ENCODE measurements at places on chromosomes 4 and X. TPM values are rescaled to one million over a fixed set of nuclear protein-coding genes. Genes with fewer than 3 reads are reported as not detected.

GRCh38 chr4:72344418-72344817, 224.6 kb downstream of the ADAMTS3 start:
- DNase-seq = no peak

- DNase-seq = no peak
Measured at GRCh38 chr4:39947963-39948362, 29.7 kb downstream of the PDS5A start.

- no peak for DNase-seq
Measured at GRCh38 chr4:120053911-120054310, 12.7 kb downstream of the MAD2L1 start.

DNA sequence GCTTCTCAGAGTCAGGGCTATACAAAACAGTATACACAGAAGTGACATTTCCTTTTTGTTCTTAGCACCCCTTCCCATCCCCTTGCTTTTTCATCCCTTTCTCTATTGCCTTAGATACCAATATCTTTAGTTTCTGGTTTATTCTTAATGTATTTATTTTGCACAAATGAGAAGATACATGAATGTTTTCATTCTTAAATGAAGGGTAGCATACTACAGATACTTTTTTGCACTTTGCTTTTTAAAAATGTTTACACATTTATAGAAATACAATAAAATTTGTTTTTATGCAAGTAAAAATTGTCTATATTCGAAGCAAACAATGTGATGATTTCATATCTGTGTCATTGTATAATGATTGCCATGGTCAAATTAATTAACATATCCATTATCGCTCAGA, 33.1 kb downstream of the TSPAN7 start:
- DNase-seq = no peak

DNA sequence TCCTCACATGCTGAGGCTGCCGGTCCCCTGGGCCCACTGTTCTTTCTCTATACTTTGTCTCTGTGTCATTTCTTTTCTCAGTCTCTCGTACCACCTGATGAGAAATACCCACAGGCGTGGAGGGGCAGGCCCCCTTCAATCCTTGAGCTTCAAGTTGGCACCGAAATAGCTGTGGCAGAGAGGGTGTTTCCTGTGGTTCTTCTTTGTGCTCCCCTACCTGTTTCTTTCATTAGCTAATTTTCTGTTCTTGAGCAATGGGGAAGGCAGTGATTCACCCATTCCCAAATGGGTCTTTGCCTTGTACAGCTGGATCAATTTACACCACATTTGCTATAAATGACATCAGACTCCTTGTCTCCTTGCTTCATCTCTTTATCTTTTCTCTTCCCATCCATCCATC, 2.1 kb upstream of the CYSLTR1 start:
- no peak for DNase-seq

DNA sequence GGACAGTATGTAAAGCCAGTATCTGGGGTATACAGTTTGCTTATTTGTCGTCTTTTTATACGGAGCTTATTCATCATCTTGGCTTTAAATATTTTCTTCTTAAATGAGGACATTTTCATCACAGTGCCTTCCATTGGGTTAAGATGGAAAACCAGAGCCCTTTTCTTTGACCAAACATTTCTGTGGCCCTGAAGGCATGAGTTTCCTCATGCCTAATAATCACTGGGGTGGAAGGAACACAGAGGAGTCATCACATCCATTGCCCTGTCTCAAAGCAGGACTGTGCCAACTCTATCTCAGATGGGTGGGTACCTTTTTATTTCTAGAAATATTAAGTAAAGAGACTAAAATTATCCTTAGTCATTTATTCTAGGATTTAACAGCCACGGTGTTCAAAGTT, 40.0 kb downstream of the CHRDL1 start:
- DNase-seq = no peak

DNA sequence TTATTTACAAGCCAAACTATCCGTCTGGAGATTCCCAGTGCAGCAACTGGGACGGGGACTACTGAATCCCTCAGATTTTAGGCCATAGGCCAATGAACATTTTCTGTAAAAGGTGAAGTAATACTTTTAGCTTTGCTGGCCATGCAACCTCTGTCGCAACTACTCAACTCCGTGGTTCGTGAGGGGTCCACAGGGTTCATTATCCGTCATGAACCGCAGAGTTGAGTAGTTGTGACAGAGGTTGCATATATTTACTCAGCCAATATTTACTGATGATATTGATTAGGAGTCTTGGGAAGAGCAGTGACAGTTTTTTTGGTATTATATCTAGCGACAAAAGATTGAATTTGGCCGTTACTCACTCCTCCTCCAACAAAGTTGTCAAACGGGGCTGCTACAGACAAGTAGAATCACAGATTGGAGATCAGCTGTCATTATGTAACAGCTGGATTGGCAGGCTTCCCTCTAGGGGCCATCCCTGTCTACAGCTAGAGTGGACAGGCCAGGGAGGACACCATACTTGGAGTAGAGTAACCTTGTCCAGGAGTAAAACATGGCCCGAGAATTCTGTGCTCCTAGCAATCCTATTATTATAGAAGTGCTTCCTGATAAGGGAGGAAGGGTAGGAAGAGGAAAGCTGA, 37.2 kb upstream of the CD38 start:
- no peak for DNase-seq

- DNase-seq = no peak
Measured at GRCh38 chr4:27009539-27009938, 148.9 kb downstream of the STIM2 start.

- no peak for DNase-seq
Measured at GRCh38 chrX:119885554-119886428, 9.9 kb upstream of the AKAP14 start.

DNA sequence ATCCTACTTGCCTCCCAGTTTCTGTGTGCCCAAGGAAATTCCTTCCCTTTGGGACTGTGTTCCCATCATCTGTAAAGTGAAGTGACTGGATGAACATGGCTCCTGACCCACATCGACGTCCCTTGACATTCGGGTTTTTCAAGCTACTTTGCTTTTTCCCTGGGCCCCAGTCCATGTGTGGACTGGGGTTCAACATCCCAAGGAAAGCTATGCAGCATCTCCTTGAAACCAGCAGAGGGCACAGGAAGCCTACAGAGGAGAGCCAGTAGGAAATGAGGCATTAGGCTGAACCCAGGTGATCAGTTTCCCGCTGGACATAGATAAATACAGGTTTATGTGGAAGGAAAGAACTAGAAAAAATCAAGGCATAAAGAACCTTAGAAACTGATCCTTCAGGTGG, 145.1 kb upstream of the ARHGEF9 start:
- no peak for DNase-seq

GRCh38 chr4:93092765-93093164, 735.8 kb upstream of the ATOH1 start:
- DNase-seq = no peak

DNA sequence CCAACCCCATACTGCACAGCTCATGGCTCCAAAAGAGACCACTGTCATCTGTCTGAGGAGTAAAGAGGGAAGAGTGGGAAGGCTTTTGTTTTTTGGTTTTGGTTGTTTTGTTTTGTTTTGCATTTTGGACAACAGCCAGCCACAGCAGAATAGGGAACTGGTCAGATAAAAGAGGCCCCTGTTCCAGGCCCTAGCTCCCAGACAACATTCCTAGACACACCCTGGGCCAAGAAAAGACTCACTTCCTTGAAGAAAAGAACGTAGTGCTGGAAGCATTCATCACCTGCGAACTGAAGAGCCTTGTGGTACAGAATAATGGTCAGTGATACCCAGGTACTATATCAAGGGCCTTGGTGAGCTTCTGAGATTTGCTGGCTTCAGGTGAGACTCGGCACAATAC, 619.4 kb upstream of the SPANXN1 start:
- DNase-seq = no peak

DNA sequence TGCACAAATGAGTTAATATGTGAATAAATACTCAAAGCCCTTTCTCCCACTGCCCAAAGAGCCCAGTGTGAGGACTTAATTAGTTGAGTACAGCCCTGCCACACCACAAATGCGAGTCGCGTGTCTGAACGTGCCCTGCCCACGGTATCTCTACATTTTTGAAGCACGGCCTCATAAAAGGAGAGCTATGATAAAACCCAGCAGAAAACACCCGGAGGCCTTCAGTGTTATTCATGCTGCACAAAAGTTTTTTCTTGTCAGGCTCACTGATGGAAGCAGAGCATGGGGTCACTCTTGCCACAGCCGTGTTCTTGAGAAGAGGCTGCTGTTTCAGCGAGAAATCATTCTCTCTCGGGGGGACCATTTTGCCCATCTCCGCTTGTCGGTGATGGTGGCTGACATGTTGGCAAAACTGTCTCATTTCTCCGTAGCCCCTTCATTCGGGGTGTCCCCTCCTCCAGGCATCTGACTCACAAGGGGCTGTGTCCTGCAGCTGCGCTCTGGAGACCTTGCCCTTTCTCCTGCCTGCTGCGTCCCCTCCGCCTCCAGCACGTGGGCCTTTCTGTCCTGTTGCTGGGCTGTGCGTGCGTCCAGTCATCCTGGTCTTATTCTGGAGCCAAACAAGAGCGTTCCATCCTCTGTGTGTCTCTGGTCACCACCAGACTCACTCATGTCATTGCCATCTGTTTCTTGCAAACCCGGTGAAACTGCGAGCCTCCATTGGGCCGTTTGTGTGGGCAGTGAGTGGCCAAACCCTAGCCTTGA, 88.8 kb downstream of the SORCS2 start:
- no peak for DNase-seq

DNA sequence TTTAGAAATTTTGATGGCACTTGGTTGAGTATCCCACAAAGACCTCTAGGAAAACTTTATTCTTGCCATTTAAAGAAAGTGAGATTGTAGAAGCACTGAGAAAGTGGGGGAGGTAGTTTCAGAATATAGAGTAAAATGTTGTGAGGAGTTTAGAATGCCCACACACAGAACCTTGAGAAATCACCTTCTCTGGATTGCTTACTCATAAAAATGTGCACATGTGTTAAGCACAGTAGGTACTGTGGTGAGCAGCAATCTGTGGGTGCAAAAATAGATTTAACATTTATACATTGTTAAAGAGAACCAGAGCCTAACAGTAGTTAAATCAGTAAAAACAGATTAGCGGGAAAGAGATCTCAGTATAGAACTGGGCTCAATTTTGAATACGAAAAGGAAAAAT, 201.2 kb upstream of the NWD2 start:
- no peak for DNase-seq

DNA sequence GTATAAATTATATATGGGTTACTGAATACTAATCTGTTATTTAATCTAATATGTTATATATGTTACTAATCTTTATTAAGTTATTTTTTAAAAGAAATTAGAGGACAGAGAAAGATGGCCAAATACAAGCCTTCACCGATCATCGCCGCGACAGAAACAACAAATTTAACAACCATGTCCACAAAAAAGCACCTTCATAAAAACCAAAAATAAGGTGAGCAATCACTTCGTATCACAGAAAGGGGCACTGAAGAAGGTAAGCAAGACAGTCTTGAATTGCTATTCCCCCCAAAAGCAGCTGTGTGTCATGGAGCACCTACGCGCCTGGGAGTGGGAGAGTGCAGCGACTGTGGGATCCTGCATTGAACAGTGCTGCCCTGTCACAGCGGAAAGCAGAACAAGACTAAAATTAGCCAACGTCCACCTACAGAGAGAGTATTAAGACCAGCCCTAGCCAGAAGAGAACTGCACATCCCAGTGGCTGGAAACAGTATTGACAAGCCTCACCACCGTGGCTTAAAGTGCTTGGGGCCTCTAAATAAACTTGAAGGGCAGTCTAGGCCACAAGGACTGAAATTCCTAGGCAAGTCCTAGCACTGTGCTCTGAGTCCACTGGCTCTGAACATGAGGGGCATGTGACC, 38.5 kb downstream of the LRBA start:
- DNase-seq = no peak

- DNase-seq = no peak
Measured at GRCh38 chr4:167222099-167222498, 12.2 kb downstream of the SPOCK3 start.

- DNase-seq = no peak
Measured at GRCh38 chr4:7987148-7987989, 47.7 kb upstream of the AFAP1 start.

- no peak for DNase-seq
Measured at GRCh38 chrX:68431836-68432235, 1.5 kb downstream of the OPHN1 start.

DNA sequence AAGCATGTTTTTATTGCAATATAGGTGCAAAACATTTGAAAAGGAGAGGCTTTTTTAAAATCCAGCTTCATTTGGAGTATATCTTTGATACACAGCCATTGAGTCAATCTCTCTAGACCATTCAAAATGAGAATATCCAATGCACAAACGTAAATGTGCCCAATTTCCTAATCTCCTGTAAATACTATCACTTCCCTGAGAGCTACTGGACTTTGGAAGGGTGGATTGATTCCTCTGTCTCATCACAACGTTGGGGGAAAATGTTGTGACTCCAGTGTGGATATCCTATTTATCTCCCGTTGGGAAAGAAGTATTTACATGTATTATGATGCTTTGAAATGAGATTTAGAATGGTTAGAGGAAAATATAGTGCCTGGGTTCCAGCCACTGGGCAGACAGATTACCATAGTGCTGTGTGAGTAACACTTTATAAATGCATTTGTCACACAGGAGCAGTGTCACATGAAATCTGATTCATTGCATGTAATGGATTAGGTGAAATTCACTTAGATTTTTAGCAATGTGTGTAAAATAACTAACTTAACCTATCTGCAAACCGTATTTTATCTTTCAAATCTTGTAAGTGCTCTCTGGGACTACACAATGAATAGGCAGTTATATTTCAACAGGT, 64.4 kb upstream of the VCX3A start:
- DNase-seq = no peak

- DNase-seq = no peak
Measured at GRCh38 chrX:39452401-39452800, 645.4 kb downstream of the BCOR start.

DNA sequence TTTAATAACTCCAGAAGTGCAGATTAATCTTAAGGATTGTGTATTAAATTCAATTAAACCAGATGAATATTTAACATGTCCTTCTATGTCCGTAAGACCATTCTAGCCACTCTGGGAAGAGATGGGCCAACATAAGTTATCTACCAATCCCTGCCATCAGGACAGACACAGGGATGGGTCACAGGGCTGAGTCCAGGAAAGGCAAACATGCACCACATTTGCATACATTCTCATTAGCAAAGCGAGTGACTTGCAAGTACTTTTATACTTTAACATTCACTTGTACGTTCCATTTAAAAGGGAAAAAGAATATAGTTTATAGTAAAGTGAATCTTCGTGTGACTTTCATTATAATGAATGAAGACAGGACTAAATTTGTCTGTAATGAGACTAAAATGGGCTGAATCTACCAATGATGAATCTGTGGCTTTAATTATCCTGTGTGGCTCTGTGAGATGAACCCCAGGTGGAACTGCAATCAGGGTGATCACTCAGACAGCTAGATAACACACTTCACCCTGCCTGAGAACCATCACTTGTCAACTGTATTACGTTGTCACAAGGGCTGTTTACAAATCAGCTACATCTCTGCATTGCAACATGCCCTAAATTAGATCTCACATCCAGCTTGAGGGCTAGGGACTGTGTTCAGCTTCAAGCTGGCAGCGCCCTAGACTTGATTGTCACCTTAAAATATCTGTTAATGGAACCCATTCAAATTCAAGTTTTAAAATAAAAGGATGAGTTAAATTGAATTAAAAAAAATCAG, 77.2 kb downstream of the SH3KBP1 start:
- no peak for DNase-seq

- no peak for DNase-seq
Measured at GRCh38 chr4:183626168-183626567, 32.8 kb downstream of the RWDD4 start.

GRCh38 chr4:108555701-108556100, 64.7 kb upstream of the RPL34 start:
- DNase-seq = no peak

REELD1 gene
- total RNA-seq = 0.12 TPM

DCAF8L2 gene
- total RNA-seq = not detected

CLIC2 gene
- 1.3 TPM for total RNA-seq

AIFM1 gene
- 51.9 TPM for total RNA-seq

DKK2 gene
- total RNA-seq = 15.1 TPM

CD38 gene
- 0.34 TPM for total RNA-seq

TMEM129 gene
- total RNA-seq = 38.5 TPM

SEPTIN11 gene
- 46.7 TPM for total RNA-seq
